ENCODE measurements at places on chromosomes 1 and 21.

GRCh38 chr1:239558991-239559390 is 172.6 kb downstream of the CHRM3 start:
- no peak for DNase-seq

DNA sequence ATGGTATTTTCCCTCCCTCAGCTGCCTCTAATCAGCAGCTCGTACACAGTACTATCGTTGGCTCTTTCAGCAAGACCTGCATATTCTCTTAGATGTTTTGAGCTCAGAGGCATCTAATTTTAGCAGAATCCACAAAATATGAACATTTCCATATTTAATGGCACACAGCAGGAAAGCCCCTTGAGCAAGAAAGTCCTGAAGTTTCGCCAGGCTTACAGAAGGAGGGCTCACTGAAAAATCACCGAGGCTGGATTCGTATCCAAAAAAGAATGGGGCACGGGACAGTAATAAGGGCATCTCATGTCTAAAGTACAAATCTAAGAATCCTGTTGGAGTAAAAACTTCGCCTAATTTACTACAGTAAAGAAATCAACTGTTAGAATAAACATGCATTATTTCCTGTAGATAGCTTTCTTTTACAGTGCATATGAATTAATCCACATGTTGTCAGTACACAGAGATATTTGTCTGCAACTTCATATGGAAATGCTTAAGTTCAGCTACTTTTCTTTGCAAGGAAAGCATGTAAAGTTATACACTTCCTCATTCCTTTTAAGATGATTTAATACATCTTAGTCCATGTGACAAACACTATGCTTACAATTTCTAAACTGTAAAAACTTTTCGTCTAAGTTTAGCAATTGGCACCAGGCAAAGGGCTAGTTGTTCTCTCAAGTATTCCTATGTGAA is 1205.3 kb upstream of the ADGRL4 start:
- no peak for DNase-seq

DNA sequence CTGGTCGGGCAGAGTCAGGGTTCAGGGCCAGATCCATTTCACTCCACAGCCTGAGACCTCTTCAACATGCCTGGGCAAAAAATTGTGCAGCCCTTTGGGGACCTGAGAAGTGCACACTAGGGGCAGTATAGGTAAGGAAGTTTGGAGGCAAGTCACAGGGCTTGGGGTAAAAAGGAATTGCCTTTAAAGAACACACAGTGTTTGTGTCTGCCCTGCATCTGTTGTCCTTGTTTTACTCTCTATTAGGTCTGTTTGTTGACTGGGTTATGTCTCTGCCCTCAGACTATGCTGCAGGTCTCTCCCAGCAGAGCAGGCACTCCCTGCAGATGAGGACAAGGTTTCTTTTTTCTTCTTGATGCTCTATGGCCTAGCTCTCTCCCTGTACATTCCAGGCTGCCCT is 22.0 kb downstream of the LDLRAD2 start:
- DNase-seq, result no peak

GRCh38 chr1:119374208-119374874 is 5.8 kb downstream of the HAO2 start:
- DNase-seq, result no peak

- DNase-seq, result no peak
These were observed 443.9 kb downstream of the CAMTA1 start for GRCh38 chr1:7229186-7229585.

GRCh38 chr1:101203820-101204540 is 32.8 kb upstream of the S1PR1 start:
- no peak for DNase-seq

GRCh38 chr1:218165701-218166114 is 119.4 kb upstream of the RRP15 start:
- DNase-seq, result no peak

- DNase-seq, result no peak
These were observed 112.9 kb downstream of the ZBTB18 start for GRCh38 chr1:244163861-244164510.

- DNase-seq, result no peak
These were observed 61.7 kb downstream of the ACP6 start for GRCh38 chr1:147608596-147608995.

- no peak for DNase-seq
These were observed 14.1 kb downstream of the EPHA2 start for GRCh38 chr1:16141573-16142336.

DNA sequence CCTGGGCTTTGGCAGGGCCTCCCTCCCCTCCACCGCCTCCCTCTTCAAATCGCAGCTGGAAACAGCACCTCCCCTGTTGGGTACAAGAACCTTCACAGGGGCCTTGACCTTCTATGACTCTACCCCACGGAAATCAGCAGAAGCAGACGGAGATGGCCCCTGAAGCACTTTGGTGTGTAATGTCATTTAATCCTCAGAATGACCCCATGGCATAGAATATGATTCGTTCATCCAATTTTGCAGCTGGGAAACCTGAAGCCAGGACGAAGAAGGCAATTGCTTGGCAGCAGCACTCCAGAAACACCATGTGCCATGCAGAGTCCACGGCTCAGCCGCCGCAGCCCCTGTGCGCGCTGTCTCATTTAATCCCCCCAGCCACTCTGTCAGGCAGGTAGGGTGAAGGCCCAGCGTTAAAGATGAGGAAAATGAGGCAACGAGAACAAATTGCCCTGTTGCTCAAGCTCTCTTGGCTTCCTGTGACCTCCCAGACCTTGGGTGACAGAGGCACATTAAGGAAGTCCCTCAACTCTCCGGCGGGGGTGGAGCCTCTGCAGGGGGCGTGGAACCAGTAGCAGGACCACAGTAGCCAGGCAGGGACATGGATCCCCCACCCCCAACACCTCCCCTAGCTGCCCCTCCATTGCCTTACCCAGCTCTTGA is 25.8 kb upstream of the LAPTM5 start:
- DNase-seq, result peak; percentile 45

GRCh38 chr1:22412932-22413727 is 38.5 kb upstream of the ZBTB40 start:
- no peak for DNase-seq

DNA sequence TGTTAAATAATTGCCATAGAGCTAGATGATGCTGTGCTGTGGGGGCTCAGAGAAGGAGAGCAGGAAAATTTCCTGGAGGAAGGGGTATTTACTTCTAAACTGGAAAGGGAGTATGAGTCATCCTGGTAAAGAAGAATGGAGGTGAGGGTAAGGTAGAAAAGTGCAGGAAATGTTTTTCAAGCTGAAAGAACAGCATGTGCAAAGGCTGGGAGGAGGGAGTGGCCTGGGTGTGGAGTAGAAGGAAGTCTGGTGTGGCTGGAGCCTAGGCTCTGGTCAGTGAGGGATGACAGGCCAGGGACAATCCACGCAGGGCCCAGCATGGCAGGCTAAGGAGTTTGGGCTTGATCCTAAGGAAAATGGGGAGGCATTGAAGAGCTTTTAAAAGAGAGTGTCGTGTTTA is 45.9 kb downstream of the MATN1 start:
- no peak for DNase-seq

GRCh38 chr1:178361847-178362246 is 134.9 kb downstream of the CLEC20A start:
- no peak for DNase-seq

DNA sequence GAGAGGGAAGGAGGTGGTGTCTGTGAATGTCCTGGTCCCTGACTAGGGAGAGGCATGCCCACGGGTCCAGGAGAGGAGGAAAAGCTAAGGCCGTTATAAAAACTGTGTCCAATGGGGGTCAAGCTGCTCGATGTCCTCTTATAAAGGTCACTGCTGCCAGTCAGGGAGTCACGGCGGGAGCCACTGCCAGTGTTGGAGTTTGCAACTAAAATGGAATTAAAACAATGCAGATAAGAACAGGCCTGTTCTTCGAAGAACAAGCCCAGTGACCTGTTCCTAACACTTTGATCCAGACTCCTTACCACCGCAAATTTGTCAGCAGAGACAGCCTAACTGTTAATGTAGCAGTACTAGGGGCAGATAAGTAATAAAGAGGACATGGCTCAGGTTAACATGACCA is 56.1 kb upstream of the SDC3 start:
- no peak for DNase-seq

- DNase-seq, result no peak
These were observed 2.3 kb downstream of the IFI44L start for GRCh38 chr1:78622548-78622947.

GRCh38 chr1:65213271-65214023 is 65.4 kb downstream of the AK4 start:
- no peak for DNase-seq

GRCh38 chr1:179883745-179884138 is 1.7 kb downstream of the TOR1AIP1 start:
- DNase-seq, result no peak

GRCh38 chr1:67690018-67690363 is 5.0 kb downstream of the GADD45A start:
- DNase-seq, result no peak

- no peak for DNase-seq
These were observed 365.6 kb upstream of the ST6GALNAC5 start for GRCh38 chr1:76501586-76502219.

DNA sequence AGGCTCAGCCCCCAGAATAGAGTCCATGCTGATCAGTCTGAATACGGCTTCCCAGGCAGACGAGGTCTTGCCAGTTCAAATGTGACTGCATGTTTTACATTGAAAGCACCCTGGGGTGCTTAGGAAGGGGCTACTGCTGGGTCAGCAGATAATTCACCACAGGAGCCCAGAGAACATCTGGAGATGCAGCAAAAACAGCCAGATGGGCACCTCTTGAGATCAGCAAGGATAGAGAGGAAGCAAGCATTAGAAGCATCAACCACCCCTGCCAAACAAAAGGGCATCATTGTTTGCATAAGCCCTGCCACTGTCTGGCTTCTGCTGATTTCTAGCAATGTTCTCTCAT is 403.1 kb downstream of the RRAGC start:
- DNase-seq, result no peak

- peak; percentile 85 for DNase-seq
These were observed 735 bp downstream of the TTC13 start for GRCh38 chr1:230977761-230978490.

DNA sequence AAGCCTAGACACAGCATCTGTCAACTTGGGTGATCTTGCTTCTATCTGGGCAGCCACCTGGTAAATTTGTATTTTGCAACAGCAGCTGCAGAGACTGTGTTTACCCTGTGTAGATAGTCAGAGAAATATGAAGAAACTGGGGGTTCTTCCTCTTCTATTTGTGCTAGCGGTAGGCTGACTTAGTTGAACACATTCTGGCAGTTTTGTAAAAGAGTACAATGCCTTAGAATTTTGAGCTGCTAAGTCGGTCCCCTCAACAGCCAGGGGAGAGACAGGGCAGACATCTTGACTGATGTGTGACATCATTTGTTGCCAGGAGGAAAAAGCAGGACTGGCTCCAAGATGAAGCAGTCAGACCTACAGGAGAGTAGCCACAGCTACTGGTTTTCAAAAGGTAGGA is 53.7 kb downstream of the KCNJ6 start:
- DNase-seq, result no peak

- DNase-seq, result no peak
These were observed 16.2 kb downstream of the SDHC start for GRCh38 chr1:161330346-161330745.

DNA sequence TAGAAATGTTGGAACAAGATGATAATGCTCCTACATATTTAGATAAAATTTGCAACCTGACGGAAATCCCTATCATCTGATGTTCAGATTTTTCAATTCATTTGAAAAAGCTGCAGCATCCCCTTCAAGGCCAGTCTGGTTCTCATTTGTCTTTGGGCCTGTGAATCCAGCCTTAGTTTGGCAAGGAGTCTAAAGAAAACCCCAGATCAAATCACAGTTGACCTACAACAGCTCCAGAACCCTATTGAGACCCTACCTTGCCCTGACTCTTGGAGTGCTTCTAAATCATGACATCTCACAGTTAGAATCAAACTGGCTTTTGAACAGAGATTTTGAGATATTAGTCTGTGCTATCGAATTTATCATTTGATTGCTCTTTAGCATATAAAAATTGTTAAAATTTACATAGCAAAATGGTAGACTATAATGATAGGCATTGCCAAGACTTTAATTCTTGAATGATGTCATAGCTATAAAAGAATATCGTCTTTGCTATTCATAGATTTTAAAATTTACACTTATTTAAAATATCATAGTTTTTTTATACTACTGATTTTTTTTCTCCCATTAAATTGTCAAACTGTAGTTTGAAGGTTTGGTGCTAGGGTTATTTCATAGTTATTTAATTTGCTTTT is 2.2 kb downstream of the PPP2R5A start:
- no peak for DNase-seq

- DNase-seq, result no peak
These were observed 213.5 kb upstream of the PTGFR start for GRCh38 chr1:78277253-78277652.

DNA sequence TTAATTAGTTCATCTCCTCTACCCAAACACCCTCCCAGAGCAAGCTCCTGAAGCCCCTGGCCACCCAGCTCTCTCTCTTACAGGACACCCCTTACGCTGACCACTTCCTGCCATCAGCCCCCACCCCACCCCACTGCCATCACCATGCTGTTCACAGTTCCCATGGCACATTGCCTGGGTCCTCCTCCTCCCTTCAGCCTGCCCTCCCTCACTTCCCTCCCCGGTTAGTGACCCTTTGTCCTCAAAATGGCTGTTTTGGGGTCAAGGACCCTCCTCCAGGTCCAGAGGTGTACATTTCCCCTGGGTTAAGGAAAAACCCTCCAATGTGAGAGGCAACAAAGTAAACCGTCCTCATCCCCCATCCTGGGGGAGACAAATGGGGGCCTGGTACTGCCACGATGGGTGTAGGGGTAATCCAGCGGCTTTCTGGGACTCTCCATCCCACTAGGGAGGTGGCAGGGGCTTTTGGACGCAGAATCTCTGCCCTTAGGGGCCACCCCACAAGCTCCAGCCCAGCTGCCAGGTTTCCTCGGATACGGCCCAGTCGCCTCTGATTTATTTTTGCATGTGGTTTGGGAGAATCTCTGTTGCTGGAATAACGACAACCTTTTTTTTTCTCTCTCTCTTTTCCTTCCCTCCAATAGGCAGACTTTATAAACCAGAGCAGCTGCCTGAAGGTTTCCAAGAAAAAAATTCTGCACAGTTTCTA is 8.5 kb downstream of the CAMK2N1 start:
- no peak for DNase-seq
